ENCODE measurements at places on chromosomes 3 and 15.

DNA sequence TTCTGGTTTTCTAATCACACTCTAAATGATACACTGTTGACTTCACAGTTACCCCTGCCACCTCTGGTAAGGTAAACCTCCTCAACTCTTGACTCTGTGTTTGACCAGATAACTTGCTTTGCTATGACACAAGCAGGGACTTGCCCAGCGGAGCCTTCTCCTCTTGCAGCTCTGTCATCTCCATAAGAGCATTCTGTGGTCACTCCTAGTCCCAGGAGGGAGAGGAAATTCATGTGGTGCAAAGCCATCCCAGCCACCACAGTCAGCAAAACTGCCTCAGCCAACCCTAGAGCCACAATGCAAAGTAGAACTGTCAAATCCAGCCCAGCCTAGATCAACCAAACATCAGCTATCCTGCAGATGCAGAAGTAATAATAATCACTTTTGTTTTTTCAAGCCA lies 144.7 kb upstream of the GADL1 start:
- no peak for DNase-seq

DNA sequence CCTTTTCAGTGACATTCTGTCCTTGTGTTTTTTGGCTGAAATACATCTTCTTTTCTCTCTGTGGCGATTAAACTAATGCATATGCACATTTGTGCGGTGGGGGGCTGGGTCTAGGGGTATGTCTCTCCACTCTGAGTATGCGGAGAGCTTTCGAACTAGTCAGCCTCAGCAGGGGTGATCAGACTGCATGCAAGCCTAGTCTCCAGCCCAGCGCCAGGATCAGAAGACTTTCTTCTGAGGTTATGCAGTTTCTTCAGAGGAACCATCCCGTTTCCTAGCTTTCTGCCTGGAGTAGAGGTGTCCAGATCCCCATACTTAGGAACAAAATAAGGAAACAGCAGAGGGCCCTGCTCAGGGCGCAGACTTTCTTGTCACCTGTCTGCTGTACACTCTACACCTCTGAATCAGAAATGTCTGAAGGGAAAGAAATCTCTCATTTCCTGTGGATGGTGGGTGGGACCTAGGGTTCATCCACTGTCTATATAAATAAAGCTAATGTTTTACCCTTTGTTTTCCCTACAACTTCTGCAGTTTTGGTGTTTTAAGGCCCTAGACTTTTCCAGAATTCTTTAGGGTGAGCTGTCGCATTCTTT lies 230.4 kb downstream of the ABHD5 start:
- no peak for DNase-seq

GRCh38 chr3:64878362-64878761 lies 190.6 kb upstream of the ADAMTS9 start:
- DNase-seq: no peak

GRCh38 chr15:22952796-22953579 lies 27.2 kb downstream of the CYFIP1 start:
- DNase-seq: no peak

DNA sequence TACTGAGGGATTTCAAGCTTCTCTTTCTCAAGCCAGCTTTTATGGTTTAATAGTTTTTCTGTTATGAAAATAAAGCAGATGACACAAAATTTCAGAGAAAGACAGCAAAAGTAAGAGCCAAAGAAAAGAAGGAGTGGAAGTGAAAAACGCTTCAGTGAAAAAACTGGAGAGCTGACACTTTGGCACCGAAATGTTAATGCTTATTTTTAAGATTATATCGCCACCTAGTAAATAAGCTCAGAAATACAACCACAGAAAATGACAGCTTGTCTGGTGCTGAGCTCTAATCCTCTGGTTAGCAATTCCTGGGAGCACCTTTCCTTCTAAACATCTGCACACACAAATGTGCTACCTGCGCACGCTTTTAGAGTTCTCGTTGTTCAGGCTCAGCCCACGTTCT lies 101.6 kb downstream of the ZPLD1 start:
- DNase-seq: no peak

DNA sequence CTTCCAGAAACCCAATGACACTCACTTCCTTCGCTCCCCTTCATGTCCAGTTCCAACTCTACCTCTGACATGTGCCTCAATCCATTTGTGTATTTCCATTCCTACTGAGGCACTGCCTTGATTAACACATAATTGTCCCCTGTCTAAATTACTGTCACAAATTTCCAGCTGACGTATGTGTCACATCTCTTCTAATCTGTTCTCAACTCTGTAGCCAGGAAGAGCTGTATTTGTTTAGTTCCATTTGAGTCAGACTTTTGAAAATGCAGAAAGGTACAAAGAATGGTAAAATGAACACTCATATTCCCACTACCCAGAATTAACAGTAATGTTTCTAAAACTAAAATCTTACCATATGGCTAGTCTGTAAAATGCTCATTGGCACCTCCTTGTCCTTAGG lies 299.0 kb upstream of the GADL1 start:
- DNase-seq: no peak

GRCh38 chr3:82262193-82262592 lies 500.7 kb upstream of the GBE1 start:
- no peak for DNase-seq

DNA sequence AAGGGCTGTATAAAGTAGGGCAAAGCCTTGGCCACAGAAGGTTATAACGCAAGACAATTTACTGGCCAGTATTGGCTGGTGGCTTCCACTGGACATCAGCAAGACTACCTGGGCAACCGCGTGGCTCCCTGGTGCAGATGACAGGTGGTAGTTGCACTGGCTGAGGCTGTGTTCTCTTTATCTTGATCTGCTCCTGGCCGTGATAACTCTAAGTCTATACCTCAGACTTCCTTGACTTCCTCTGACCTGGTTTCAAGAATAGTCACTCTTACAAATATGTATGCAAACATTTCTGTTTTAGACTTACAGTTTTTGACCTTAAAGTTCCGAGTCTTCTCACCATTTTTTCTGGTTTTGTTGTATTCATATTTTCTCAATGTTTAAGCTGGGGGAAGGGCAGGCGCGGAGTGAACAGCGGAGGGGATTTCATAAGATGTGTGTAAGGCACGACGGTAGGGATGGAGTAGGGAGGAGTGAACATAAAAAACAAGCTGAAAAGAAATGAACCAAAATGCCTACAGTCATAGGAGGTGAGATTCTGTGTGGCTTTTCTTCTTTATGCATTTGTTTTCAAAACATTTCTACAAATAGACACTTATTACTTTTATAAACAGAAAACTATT lies 15.2 kb upstream of the TMEM212 start:
- no peak for DNase-seq

GRCh38 chr15:83107841-83108181 lies 366 bp downstream of the TM6SF1 start:
- no peak for DNase-seq

DNA sequence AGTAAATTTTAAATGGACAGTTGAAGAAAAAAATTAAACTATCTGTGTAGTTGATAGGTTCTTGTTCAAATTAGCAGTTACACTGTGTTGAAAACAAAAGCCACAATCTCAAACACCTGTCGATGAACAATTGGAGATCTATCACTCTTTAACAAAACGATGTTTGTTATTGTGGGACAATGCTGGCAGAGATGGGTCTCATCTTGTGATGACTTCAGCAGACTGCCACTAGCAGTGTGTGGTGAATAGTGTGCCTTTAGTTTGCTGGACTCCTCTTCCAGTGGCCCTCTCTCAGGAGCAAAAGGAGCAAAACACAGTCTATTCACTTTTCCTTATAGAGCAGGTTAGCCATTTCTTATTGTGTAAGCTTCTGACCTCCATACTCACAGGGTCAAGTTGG lies 14.7 kb upstream of the TRIM59 start:
- DNase-seq: no peak

DNA sequence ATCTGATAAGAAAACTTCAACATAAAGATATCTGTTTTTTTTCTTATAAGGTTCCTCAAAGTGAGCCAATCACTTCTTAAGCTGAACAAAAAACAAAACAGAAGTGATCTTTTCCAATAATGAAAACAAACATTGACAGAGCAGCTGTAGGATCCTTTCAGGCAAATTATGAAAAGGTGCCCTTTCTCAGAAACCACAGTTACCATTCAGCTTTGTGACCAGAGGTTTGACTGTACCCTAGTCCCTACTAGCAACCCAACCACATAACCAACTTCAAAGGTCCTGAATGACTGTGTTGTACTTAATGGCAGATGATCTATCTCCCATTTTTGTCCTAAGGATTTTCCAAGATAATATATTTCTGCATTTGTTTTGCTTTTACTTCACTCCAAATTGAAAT lies 39.4 kb upstream of the CCR2 start:
- DNase-seq: no peak

DNA sequence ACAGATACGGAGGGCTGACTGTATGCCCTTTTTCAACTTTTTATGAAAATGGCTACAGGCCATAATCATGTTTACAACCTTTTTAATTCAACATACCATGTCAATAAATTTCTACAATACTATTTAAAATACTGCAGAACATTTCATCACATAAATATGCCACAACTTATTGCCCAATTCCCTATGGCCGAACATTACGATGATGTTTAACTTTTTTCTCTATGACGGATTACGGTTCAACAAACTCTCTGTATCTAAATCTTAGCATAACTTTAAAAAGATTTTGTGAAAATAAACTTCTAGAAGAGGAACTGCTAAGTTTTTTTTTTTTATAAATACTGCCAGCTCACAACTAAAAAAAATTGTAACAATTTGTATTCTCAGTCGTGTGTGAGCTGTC lies 220.4 kb downstream of the OSBPL10 start:
- no peak for DNase-seq

DNA sequence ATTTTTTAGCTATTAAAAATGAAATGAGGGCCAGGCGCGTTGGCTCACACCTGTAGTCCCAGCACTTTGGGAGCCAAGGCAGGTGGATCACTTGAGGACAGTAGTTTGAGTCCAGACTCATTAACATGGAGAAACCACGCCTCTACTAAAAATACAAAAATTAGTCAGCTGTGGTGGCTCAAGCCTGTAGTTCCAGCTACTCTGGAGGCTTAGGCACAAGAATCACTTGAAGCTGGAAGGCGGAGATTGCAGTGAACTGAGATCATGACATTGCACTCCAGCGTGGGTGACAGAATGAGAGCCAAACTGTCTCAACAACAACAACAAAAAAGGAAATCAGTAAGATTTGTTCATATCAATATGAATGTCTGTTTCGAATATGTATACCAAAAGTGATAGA lies 517.1 kb downstream of the ROBO1 start:
- no peak for DNase-seq

DNA sequence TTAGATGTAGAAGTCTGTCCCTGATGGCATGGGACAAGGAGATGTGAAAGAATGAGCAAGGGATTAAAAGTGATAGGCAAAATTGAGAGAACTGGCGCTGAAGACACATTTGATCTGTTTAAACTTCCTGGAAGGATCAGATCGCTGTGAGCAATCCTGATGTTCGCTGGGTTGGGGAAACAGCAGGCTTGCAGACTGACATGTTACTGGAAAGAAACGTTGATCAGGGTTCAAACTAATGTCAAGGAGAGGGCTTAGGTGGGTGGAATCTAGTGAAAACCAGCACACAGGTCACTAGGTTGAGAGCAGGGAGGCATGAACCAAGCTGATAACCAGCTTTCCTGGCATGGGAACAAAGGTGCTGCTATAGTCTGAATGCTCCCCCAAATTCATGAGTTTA lies 34.5 kb upstream of the SPTSSB start:
- no peak for DNase-seq

- DNase-seq: no peak
Measured at GRCh38 chr15:40843885-40844695, at the start of gene SPINT1. Gene SPINT1, plus strand, starts transcription at chr15:40844048. Its CDS starts 507 bp downstream, at chr15:40844555.

DNA sequence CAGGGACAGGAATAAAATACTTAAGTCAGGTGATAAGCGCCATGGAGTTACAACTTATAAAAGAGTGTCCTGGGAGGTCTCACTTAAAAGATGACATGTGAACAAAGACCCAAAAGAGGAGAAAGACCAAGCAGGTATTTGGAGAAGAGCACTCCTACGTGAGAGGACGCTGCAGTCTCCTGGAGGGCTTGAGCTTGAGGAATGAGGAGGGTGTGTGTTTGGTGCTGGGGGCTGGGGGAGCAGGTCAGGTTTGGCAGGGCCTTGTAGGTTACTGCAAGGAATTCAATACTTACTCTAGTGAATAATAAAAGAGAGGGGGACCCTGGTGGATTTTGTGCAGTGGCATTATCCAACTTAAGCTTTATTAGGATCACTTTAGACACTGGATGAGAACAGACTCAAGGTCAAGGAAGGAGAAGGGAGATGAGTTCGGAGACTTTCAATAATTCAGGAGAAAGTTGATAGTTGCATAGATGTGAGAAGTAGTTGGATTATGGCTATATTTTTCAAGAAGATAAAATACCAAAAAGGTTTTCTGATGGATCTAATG lies 32.4 kb downstream of the TNIK start:
- DNase-seq: no peak

DNA sequence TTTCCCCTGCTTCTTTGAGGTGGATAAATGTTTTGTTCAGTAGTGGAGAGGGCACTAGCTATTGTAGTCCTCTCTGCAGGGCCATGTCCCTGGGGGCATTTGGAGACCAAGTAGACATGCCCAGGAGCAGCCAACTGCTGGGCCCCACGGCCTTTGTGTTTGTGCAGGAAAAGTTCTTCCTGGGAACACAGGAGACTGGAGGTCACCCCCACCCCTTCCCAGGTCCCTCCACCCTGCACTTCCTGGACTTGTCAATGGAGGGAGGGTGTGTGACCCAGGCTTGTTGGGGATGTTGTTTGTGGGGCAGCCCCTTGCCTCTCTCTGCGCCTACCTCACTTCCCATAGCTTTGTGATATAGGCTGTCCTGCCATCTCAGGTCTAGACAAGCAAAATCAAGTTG lies 317.0 kb upstream of the LRRFIP2 start:
- no peak for DNase-seq

GRCh38 chr15:25731411-25731810 lies 131.7 kb downstream of the ATP10A start:
- no peak for DNase-seq

- no peak for DNase-seq
Measured at GRCh38 chr15:72421484-72421883, 23.4 kb downstream of the TMEM202 start.

GRCh38 chr3:114879059-114880031 lies 267.7 kb downstream of the ZBTB20 start:
- no peak for DNase-seq

- no peak for DNase-seq
Measured at GRCh38 chr3:42468111-42468510, 34.3 kb upstream of the VIPR1 start.

GRCh38 chr3:184752361-184752760 lies 40.5 kb upstream of the MAGEF1 start:
- no peak for DNase-seq

GRCh38 chr3:25505581-25505980 lies 77.5 kb downstream of the RARB start:
- no peak for DNase-seq

- DNase-seq: no peak
Measured at GRCh38 chr3:173591401-173591800, 193.9 kb downstream of the NLGN1 start.

- DNase-seq: no peak
Measured at GRCh38 chr15:74961616-74962015, 5.0 kb upstream of the RPP25 start.

GRCh38 chr3:55164876-55165275 lies 237.0 kb upstream of the LRTM1 start:
- no peak for DNase-seq

GRCh38 chr3:24355806-24356205 lies 138.8 kb downstream of the THRB start:
- DNase-seq: no peak
